ENCODE measurements at places on chromosomes 6 and 20.

GRCh38 chr6:163457637-163458561 lies 43.4 kb downstream of the QKI start:
- no peak for DNase-seq

DNA sequence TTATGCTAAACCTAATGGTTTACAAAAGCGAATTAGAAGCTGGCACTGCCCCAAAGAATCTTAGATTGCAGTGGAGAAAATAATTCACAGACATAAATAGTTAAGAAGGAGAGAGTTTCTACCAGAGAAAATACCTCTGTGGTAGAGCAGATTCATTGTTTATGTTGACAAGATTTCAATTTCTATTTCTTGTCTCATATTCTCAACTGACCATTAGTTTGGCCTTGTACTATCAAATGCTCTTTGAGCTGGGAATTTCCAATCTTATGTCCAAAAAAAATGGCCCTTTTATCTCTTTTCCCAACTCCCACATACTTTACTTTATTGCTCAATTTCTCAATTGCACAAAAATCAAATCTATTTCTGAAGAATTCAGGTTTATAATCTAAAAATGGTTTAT lies 804.1 kb upstream of the CITED2 start:
- DNase-seq = no peak

GRCh38 chr6:88459189-88459588 lies 293.0 kb upstream of the CNR1 start:
- DNase-seq = no peak

GRCh38 chr6:30013291-30013922 lies 47.7 kb upstream of the POLR1H start:
- DNase-seq = peak; percentile 48

- no peak for DNase-seq
Observed at GRCh38 chr6:35128496-35128895, 12.6 kb downstream of the TCP11 start.

GRCh38 chr6:81938014-81938856 lies 185.8 kb upstream of the TENT5A start:
- no peak for DNase-seq

DNA sequence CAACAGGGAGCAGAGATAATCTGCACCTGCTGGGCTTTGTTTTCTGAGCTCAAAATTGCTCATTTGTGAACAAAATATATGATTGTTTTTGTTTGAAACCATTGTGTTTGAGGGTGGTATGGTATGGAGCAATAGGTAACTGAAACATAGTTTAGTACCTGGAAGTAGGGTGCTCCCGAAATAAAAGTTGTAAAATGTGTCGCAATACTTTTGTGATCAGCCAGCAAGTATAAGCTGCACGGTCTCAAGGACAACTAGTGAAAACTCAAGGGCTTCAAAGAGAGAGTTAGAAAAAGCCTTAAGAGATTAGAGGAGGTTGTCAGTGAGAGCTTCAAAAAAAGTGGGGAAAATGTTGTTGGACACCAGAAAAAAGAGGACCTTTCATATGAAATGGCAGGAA lies 579.8 kb upstream of the POU3F2 start:
- DNase-seq = no peak

DNA sequence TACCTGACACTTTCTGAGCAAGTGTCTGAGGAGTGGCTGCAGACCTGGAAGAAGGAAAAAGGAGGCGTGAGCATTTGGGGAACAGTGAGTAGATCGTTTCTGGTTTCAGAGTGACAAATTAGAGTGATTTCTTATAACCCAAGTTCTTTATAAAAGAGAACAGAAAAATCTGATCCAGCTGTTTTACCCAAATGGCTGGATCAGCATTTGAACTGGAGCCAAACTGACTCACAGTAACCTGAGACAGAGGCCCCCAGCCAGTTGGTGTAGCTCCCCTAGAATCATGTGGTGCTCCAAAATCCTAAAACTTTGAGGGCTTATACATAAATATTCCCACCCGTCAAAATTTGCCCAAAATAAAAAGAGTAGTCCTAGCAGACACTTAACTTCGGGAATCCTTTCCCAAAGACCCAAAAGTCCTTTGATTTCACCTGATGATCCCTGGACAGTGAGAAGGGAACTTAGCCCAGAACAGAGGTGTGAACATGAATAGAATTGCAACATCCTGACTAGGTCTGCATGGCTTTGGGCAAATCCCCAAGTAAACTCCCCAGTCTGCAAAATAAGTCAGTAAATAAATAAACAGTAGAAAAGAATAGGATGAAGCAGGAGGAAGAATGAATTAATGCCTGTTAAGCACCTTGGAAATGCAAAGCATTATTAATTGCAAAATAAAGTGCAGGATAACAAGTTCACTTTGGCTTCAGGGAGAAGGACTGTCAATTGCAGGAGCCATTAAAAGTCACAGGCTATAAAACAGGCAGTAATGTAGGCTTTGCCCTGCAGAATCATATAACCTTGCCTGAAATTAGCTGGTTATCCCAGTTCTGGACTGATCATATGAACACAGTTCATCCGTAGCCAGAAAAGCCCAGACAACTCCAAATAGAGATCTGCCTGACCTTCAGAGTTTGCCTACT lies 262.0 kb upstream of the JARID2 start:
- no peak for DNase-seq

DNA sequence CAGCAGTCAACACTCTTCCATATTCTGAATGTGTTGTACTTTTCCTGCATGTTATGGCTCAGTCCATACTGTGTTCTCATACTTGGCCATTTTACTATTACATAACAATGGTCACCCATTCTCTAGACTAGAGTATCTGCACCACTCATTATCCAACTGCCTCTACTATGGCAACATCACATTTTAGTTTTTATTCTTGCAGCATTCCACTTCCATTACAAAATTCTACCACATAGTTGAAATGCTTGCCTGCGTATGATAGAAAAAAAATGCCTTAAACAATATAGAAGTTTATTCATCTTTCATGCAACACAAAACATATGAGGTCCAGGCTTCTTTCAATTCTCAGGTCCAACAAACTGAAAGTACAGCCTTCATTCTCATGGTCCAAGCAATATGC lies 128.0 kb downstream of the TENT5A start:
- no peak for DNase-seq

DNA sequence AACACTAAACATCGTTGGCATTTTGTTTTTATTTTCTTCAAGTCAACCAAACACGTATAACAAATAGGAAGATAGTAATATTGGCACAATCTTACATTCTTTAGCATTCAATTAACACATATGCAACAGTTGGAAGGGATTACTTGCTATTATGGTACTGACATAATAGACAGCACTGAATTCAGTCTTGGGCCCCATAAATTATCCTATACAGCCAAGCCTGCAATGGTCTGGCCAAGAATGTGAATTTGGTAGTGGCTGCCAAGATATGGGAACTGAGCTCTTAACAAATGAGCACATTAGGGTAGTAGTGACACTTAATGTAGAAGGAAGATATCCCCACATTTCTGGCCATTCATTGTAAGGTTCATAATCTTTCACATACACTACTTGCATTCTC lies 44.8 kb upstream of the ARHGAP18 start:
- DNase-seq = peak; percentile 30

DNA sequence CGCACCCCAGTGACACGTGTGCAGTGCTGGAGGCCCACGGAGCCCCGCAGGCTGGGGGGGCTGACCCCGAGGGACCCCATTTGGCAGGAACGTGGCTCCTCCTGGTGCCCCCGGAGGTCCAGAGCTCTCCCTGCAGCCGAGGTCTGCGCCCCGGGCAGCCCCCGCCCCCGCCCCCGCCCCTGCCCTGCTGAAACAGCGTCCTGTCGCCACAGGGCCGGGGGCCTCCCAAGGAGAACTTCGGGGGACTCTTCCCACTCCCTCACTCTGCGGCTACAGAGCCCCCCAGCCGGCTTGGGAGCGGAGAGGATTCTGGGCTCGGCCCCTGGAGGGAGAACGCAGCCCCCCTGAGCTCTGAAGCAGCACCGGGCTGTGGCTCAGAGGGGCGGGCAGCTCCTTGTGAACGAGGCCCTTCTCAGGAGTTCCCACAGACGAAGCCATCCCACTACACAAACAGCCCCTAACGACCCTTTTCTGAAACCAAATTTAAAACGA lies 115.2 kb downstream of the DLL1 start:
- DNase-seq = peak; percentile 3

GRCh38 chr20:61767761-61768494 lies 297.8 kb downstream of the TAF4 start:
- no peak for DNase-seq

- no peak for DNase-seq
Observed at GRCh38 chr6:133170602-133171001, 70.6 kb upstream of the EYA4 start.

GRCh38 chr20:4869290-4870193 lies 131.8 kb downstream of the SLC23A2 start:
- DNase-seq = no peak

GRCh38 chr20:38861071-38861401 lies 55.5 kb downstream of the PPP1R16B start:
- DNase-seq = no peak

DNA sequence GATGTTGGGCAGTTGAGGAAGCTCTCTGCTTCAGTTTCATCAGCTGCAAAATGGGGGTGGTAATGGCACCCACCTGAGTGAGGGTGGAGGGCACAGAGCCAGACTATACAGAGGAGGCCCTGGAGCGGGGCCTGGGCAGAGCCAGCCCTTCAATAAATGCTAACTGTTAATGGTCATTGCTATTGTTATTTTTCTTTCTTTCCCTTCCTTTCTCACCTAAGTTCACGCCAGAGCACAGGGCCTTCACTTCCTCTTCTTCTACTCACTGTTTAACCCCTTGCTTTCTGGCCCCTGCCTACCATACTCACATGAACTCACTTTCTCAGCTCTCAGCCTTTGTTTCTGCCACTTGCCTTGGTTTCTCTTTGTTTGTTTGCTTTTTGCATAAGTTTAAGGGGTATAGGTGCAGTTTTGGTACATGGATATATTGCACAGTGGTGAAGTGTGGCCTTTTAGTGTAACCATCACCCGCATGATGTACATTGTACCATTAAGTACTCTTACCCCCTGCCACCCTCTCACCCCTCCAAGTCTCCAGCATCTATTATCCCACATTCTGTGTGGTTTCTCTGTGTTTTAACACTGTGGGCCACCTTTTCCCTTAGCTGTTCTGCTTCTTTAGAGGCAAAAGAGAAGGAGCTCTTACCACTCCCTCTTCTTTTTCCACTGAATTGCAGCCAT lies 7.5 kb upstream of the RREB1 start:
- DNase-seq = no peak

DNA sequence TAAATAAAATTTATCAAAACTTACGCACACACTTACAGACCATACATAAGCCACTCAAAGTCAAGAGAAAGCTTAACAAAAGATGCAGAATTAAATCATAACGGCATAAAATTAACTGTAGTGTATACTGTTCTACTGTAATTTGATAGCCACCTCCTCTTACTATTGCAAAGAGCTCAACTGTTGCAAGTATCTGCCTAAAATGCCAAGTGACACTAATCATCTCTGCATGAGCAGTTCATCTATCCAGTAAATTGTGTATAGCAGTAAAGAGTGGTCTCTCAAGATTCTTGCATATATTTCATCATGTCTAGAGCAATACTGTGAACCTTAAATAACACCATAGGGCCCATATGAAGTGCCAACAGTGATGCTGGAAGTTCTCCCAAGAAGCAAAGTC lies 12.3 kb downstream of the OR2H2 start:
- no peak for DNase-seq

DNA sequence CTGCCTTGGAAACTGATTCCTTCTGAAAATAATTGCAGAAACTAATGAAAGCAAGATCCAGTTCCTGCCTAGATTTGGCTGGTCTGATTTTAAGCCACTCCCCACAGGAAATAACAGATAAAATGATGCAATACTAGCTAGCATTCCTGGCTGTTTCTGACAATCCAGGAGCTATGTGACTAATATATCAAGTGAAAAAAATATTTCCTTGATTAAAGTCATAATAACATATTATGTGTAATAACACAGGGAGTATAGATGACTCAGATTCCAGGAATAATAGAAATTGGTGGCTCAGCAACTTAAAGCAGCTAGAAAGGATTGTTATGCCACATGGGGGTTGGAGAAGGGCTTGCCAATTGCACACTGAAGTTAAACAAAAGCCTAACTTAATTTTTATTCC lies 182.7 kb upstream of the SALL4 start:
- peak; percentile 84 for DNase-seq

- peak; percentile 37 for DNase-seq
Observed at GRCh38 chr20:51563486-51564332, 21.2 kb upstream of the NFATC2 start.

DNA sequence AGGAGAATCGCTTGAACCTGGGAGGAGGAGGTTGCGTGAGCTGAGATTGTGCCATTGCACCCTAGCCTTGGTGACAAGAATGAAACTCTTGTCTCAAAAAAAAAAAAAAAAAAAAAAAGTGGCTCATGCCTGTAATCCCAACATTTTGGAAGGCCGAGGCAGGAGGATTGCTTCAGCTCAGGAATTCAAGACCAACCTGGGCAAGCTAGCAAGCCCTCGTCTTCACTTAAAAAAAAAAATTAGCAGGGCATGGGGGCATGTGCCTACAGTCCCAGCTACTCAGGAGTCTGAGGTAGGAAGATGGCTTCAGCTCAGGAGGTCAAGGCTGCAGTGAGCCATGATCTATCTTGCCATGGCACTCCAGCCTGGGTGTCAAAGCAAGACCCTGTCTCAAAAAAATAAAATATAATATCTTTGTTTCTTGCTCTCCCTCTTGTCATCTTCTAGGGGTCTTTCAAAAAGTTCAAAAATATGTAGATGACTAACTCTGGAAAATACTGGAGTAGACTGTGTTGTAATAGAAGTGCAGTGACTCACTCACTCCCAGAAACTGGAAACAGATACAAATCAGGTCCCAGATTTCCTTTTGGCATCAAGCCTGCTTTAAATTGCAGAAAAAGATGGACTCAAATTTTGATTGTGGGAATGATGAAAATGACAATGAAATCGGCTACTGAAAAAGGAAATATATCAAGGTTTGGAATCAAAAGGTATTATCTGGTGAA lies 2.8 kb upstream of the GINM1 start:
- DNase-seq = no peak

GRCh38 chr6:106764353-106764980 lies 135.1 kb downstream of the QRSL1 start:
- DNase-seq = no peak

- peak; percentile 63 for DNase-seq
Observed at GRCh38 chr6:89999154-89999553, 104.9 kb downstream of the GJA10 start.

DNA sequence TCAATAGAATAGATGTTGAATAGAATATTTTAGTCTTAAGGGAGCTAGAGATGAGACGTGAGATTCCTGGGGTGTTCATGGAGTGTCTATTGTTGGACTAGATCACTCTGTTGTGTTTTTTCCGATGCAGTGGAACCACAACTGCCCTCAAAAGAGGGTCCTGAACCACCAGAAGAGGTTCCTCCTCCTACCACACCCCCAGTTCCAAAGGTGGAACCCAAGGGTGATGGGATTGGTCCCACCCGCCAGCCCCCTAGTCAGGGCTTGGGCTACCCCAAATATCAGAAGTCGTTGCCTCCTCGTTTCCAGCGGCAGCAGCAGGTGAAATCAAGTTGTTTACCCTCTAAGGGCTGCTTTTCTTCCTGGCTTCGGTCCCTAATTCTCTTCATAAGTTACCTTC lies 8.5 kb downstream of the PRRC2A start:
- no peak for DNase-seq
